ENCODE measurements at places on chromosomes 1 and 21.

DNA sequence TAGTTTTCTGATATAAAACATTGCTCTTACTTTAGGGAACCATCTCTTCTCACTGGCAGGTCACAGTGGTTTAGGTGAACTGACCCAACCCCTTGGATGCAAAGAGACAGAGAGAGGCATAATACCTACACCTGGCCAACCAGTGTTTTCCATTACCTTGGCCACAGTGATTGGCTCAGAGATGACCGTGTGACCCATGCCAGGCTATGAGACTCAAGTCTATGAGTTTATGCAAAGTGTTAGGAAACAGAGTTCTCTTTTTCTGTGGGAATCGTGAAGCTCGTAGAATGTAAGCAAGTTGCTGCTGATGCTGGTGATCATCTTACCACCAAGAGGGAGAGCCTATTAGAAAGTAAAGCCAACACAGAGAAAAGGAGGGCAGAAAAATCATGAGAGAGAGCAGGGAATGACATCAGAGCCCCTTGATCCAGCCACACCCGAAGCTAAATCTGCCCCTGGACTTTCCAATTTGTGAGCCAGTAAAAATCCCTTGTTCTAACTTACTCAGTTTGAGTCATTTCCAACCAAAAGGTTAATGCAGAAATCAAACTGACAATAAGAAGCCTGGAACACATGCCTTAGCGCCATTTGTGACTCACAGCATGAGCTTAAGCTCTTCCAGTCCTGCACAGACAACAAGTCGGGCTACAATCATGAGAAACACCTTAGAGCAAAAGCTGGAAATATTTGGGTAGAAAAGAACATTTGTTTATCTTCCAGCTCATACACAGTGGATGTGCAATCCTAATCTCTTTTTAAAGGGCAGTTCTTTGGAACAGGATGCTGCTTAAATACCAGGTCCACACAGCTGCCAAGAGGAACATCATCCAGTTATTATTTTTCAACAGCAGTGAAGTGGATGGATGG lies 81.3 kb upstream of the KAZN start:
- no peak for DNase-seq

DNA sequence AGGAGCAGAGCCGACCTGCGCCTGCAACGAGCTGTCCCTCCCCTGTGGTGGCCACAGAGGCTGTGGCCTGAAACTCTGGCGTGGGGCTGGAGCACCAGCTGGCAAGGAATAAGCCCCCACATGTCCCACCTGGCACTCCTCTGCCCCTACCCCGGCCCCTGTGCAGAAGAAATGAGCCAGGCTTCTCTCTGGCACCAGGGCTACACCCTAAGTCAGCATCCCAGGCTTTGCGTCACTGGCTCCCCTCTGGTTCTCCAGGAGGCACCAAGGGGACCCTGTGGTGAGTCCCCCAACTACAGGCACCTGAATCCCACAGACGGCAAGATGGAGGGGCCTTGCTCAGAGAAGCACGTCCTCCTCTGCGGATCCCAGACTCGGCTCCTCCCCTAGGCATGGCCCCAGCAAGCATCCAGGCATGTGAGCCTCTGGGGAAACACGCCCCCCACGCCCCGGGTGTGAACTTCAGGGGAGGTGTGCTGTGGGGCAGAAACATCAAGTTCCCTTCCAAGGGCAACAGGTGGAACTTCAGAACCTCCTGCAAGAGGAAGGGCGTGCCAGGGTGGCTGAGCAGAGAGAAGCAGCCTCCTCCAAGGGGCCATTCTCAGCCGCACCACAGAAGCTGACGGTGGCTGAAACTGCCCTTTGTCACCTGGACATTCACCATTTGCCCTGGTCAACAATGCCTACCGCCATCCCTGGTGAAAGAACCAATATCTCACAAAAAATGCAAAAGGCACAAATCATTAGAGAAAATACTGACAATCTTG lies 2.9 kb downstream of the KRTAP10-7 start:
- no peak for DNase-seq

- DNase-seq = peak; percentile 65
These were observed 39.5 kb downstream of the PTPRC start for GRCh38 chr1:198678301-198678836.

- no peak for DNase-seq
These were observed 13.1 kb downstream of the SDCCAG8 start for GRCh38 chr1:243268751-243269460.

Measured in activated T-cell treated with anti-CD3 and anti-CD28 coated beads, Interleukin-2, amount 50 U/mL, for 1 hour (primary cell).